MG63 (cell line): ENCODE measurements at places on chromosomes 16 and 17.

- DNase-seq: no peak
Measured at GRCh38 chr17:74543891-74544760, 1.8 kb downstream of the CD300C start.

GRCh38 chr17:39002991-39003715 lies 36.0 kb upstream of the FBXO47 start:
- DNase-seq: no peak

GRCh38 chr17:48804936-48805411 lies 12.1 kb downstream of the TTLL6 start:
- DNase-seq: peak; percentile 65

DNA sequence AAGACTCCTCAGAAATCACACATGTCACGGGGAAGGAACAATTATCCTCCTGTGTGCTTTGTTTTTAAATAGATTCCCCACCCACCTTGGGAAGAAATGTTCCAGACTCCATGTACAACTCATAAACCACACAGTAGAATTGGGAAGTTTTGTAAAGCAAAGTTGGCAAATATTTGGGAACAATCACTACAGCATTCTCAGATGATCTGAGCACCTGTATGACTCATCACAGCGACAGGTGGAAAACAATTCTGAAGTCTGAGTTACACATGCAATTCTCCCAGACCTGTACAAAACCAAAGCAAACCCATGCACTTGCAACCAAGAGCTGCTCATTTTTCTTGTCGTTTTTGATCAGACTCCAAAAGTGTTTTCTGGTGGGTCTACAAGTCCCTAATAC lies 14.4 kb upstream of the MYLK3 start:
- DNase-seq: no peak

GRCh38 chr16:57304169-57305061 lies 19.9 kb upstream of the PLLP start:
- peak; percentile 82 for DNase-seq

- no peak for DNase-seq
Measured at GRCh38 chr16:12462426-12463280, 341.0 kb downstream of the CPPED1 start.

GRCh38 chr17:28551421-28552175 lies 826 bp downstream of the UNC119 start:
- no peak for DNase-seq

DNA sequence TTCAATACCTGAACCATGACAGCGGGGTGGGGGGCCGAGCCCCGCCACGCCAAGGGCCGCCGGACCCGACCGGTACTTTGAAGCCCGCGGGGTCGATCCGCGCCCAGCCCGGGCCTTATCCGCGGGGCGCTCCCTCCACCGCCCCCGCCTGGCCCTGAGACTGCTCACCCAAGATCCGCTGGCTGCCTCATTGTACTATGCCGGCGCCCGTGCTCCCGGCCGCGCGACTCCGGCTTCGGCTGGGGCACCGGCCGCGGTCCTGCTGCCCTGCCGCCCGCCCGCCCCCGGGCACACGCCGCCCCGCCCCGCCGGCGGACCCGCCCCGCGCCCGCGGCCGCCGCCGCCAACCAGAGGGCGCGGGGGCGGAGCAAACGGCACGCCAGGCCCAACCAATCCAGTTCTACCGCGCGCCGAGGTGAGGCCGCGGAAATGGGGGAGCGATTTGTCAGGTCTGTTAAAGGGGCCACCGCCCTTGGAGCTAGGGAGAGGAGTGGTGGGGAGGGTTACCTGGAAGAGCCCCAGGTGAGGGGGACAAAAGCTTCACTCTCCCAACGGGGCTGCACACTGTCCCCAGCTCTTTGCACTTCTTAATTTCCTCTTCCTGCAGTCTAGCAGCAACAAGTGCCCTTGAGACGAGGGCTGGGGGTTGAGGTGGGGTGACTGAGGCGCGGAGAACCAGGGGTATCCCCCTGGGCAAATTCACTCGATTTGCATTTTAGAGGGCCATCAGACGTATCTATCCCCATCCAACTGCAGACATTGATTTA lies at the start of gene TEX2:
TEX2 (minus strand) TSS at position 261 of the 767 bp plus-strand sequence. CDS start 49,043 bp downstream, outside the sequence.
- peak; percentile 88 for DNase-seq

DNA sequence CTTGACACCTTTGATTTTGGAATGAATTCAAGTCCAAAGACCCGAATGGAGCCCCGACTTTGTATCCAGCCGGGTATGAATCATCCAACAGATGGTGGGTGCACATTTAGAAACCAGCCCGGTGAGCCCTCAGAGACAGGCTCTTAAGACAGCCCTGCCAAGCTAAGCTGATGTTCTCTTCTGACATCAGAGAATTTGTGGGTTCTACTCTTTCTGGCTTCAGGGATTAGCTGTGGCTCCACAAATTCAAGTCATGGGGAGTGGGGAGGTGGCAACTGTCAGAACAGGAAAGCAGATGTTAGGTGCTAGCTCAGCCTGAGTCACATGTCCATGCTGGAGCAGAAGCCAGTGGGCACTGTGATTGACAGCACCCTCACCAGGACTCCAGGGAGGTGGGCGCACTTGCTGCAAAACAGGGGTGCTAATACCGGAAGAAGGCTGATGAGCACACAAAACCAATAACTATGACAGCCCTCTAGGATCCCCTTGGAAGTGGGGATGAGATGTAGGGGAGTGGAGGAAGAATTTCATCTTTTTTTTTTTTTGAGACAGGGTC lies 31.4 kb upstream of the XYLT2 start:
- no peak for DNase-seq

GRCh38 chr16:2981177-2981898 lies 1.1 kb upstream of the PKMYT1 start:
- no peak for DNase-seq

GRCh38 chr17:57444682-57445450 lies 188.5 kb downstream of the MSI2 start:
- no peak for DNase-seq

DNA sequence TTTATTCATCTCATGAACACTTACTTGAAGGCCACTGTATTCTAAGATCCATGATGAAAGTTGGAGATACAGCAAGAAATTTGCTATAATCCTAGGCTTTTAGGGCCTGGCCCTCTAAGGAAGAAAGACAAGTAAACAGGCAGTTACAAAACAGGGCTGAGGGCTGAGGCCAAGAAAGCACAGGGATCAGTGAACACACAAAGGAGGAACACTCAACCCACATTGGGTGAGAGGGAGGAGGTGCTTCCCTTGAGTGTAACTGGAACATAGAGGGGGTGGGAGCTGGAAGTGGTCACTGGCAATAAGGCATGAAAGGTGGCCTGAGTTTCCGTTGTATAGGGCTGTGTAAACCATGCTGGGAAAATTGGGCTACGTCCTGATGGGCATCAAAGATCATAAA lies 112.2 kb downstream of the ZNF18 start:
- DNase-seq: no peak

DNA sequence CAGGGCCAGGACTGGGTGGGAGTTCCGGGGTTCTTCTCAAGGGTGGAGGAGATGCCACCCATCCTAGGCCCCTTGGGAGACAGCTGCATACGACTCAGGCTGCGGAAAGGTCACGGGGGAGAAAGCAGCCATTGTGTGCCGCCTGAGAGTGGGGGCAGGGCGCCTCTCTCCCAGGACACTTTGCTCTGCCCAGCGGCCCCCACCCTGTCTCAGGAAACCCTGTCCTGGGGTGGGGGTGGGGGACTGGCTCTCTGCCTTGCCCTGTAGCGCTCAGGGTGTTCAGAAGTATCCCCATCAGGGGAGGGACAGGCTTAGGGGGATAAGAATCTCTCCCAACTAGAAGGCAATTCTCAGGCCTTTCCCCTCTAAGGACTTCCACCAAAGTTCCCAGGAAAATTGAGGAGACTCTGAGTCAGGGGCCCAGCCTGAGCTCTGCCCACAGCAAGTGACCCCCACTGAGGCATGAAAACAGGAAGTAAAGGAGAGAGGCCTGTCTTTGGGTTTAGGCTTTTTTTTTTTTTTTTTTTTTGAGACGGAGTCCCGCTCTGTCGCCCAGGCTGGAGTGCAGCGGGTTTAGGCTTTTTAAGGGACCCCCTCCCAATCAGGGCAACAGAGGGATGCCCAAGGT lies 4.9 kb downstream of the GIT1 start:
- DNase-seq: no peak

DNA sequence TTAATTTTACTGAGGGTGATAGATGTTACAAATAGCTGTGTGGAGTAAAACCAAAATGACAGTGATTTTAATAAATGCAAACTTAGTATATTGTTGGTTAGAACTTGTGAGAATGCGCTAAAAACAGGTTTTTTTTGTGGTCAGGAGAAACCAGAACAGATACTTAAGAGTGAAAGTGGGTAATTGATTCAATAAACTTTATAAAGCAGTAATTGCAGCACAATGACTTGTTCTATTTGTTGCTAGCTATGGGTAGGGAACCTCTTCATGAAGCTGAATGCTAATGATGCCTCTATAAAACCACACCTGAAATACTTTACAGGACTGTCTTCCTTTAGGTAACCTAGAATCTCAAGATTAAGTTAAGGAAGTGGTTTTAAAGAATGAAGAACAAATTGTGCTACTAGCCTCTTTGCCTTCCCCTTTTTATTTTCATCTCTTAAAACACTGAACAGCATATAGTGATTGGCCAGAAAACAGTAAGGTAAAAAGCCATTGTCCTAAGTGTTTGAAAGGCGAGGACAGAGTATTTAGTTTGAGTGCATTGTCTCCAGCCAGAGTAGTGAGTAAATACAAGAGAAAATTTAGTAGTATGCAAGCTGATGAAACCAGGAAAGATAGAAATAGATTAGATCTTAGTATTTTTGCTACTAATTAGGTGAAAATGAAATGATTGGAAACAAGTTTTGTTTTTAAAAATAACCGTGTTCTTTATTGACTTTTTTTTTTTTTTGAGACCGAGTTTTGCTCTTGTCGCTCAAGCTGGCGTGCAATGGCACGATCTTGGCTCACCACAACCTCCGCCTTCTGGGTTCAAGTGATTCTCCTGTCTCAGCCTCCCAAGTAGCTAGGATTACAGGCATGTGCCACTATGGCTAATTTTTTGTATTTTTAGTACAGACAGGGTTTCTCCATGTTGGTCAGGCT lies 6.0 kb downstream of the GGNBP2 start:
- DNase-seq: no peak

DNA sequence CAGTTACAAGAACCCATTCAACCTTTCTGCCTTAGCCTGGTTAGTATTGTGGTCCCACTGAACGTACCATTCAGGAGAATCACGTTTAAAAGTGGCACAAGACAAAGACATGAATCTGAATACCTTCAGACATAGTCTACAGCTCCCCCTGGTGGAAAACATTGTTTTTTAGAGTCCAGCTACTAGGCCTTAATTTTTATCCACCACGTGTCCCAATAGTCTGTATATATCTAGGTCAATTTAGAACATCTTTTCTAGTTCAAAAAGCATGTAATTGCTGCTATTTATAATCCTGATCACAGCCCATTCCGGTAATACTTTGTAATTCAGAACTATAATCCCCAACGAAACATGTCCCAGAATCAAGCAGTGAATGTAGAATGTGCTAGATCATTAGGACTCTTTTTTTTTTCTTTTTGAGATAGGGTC lies 13.7 kb upstream of the GUCY2D start:
- no peak for DNase-seq

GRCh38 chr17:82215095-82215971 lies 2.7 kb upstream of the CCDC57 start:
- no peak for DNase-seq

DNA sequence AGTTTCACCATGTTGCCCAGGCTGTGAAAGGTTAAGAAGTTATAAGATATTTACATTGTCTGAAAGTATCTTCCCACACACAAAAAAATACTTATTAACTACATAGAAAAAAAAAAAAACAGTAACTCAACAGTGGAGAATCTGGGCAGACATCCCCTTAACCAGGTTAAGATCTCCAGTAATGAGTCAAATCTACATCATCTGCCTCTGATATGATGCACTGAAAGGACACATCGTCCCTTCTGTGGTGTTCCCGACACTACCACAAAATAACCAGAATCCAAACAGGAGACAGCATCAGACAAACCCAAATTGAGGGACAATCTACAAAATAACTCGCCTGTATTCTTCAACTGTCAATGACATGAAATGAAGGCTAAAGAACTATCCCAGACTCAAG lies 40.0 kb downstream of the CMTM4 start:
- no peak for DNase-seq

DNA sequence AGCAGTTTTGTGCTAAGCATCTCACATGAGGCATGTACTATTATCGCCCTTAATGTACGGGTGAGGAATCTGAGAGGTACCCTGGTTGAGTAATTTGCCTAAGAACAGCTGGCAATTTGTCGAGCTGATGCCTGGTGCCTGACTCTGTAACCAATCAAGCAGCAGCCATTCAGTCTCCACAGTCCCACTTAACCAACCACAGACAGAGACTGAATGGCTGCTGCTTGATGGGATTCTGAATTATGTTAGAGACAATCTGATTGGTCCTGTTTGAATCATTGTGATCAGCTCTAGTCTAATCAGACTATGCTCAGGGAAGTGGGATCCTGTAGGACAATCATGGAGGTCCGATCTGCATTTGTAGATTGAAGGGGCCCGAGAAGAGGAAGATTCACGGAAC lies 447.0 kb downstream of the SHISA9 start:
- no peak for DNase-seq

DNA sequence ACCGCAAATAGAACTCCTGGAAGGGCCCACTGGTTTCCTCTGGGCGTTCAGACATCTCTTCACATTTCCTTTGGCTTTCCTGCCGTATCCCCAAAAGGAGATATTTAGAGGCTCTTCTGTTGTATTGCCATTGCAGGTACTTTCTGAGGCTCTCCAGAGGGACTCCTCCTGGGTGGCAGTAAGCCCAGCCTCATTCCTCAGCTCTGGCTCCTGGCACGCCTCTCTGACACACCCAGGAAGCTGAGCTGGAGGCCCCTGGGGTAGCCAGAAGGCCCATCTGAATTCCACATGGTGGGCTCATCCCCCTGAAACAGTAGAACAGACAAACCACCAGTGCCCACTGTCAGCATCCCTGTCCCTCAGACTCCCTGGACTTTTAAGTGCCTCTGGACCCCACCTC lies 206.7 kb downstream of the PARN start:
- peak; percentile 69 for DNase-seq

GRCh38 chr16:64253525-64253924 lies 868.3 kb downstream of the CDH11 start:
- peak; percentile 6 for DNase-seq

GRCh38 chr16:84893467-84893848 lies 73.7 kb downstream of the CRISPLD2 start:
- DNase-seq: no peak

GRCh38 chr16:64295466-64295865 lies 826.4 kb downstream of the CDH11 start:
- no peak for DNase-seq

GRCh38 chr16:19490619-19491018 lies 31.3 kb downstream of the GDE1 start:
- no peak for DNase-seq
